ENCODE measurements at places on chromosomes 2 and 18.

DNA sequence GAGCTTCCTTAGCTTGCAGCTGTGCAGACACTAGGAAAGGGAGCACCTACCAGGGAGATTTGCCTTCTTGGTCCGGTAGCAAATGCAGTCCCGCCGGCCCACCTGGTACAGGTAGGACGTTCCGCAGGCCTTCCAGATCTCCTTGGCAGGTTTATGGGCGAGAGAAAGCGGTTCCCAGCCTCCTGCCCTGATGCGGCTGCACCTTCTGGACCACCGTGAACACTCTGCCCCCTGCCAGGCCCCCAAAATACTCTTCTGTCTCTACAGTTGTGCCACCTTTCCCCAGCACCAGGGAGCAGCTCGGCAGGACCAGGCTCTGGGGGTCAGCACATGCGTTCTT, 67.4 kb downstream of the HNRNPLL start:
- DNase-seq, result no peak

DNA sequence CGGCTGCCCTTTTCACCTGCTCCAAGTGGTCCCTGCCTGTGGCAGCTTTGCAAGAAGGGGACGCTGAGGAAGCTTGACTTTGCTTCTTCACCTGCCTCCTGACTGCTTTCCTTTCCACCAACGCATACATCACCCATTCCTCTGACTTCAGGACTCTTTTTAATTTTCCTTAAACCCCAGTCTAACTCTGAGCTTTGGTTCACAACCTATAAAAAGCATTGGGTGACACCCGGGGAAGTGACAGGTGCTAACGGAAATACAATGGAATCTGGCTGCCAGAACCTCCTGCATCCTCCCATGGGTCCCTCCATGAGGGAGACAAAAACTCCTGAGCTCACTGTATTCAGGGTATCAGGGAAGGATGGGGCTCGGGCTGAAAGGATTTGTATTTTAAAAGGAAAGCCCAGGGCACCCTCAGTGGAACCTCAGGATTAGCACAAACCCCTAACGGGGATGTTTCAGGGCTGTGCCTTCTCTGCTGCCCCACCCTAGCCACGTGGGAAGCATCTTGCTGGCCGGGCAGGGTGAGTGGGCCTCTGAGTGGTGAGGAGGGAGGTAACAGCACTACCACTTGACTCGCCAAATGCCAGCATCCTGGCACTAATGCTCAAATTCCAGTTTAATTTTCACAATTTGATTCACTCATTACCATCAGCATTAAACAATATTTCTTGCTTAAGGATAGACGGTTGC, 284.8 kb downstream of the CELF4 start:
- DNase-seq, result no peak

DNA sequence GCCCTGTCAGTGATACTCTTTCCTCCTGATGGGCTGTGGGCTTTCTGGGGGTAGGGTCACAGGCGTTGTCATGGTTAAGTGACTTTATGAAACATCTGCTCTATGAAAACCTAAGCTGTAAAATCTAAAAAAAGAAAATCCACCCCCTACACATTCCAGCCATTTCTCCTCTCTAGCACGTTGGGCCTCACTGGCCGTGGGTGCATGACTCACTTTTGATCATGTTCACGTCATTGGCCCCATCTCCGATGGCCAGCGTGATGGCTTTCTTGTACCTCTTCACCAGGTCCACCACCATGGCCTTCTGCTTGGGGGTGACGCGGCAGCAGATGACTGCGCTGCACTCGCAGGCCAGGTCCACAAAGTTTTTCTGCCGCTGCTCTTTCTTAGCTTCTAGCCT, 39.3 kb upstream of the NARS1 start:
- DNase-seq, result no peak

GRCh38 chr18:56910967-56911366, 235.9 kb upstream of the BOD1L2 start:
- no peak for DNase-seq

Data from stimulated activated CD8-positive, alpha-beta memory T cell treated with anti-CD3 and anti-CD28 coated beads, Interleukin-12 subunit alpha, Interleukin-12 subunit beta, amount 100 ng/mL, for 4 hours (primary cell).